ENCODE measurements at places on chromosomes 7 and 10. TPM values are rescaled to one million over a fixed set of nuclear protein-coding genes. Genes with fewer than 3 reads are reported as not detected.

GRCh38 chr10:120012131-120012400, 119.5 kb downstream of the SEC23IP start:
- no peaks in the 10 kb centered on the region for H3K27me3 ChIP-seq
- H3K4me1 ChIP-seq: no peaks in the 10 kb centered on the region
- H3K36me3 ChIP-seq: no peaks in the 10 kb centered on the region
- no peak overlapping the region for H3K4me3 ChIP-seq
- no peak for DNase-seq

DNA sequence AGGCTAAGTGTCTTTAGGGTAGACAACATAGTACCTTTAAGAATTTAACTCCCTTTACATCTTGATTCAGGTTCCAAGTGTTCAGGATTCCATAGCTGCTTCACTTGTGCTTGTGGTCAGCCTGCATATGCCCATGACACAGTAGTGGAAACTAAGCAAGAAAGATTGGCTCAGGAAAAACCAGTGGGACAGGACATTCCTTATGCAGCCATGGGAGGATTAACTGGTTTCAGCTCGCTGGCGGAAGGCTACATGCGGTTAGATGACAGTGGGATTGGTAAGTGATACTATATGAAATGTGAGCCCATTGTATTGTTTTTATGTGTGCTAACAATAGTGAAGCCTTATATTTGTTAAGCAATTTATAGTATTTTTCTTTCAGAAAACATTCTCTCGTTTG, 11.3 kb downstream of the FAM221A start:
- no peak overlapping the region for H3K27ac ChIP-seq
- no peaks in the 10 kb centered on the region for H3K4me1 ChIP-seq
- peaks cover 38% of the 10 kb centered on the region for H3K36me3 ChIP-seq
- H3K4me3 ChIP-seq: no peak overlapping the region
- DNase-seq: no peak
- no peaks in the 10 kb centered on the region for H3K27me3 ChIP-seq

- DNase-seq: no peak
- H3K4me3 ChIP-seq: no peak overlapping the region
- no peaks in the 10 kb centered on the region for H3K36me3 ChIP-seq
- no peaks in the 10 kb centered on the region for H3K4me1 ChIP-seq
These were observed 194.9 kb downstream of the KCNMA1 start for GRCh38 chr10:77442699-77443189.

GRCh38 chr7:47536661-47537611, 45.0 kb downstream of the TNS3 start:
- H3K4me1 ChIP-seq: peaks cover 41% of the 10 kb centered on the region
- peak; percentile 81 for DNase-seq
- no peak overlapping the region for H3K27ac ChIP-seq
- peak overlapping the region; percentile 63 for H3K4me3 ChIP-seq
- H3K36me3 ChIP-seq: no peaks in the 10 kb centered on the region
- peaks cover 28% of the 10 kb centered on the region for H3K27me3 ChIP-seq

GRCh38 chr10:116098411-116099022, 174.5 kb downstream of the GFRA1 start:
- no peak for DNase-seq
- no peaks in the 10 kb centered on the region for H3K27me3 ChIP-seq
- H3K4me1 ChIP-seq: no peaks in the 10 kb centered on the region
- no peak overlapping the region for H3K27ac ChIP-seq

GRCh38 chr7:32062150-32062549, 8.1 kb downstream of the PDE1C start:
- no peak overlapping the region for H3K27ac ChIP-seq
- no peak overlapping the region for H3K4me3 ChIP-seq
- peaks cover 16% of the 10 kb centered on the region for H3K27me3 ChIP-seq
- H3K4me1 ChIP-seq: peaks cover 22% of the 10 kb centered on the region
- H3K36me3 ChIP-seq: no peaks in the 10 kb centered on the region
- peak; percentile 87 for DNase-seq

GRCh38 chr7:41574377-41574776, 128.5 kb downstream of the INHBA start:
- H3K27ac ChIP-seq: no peak overlapping the region
- H3K27me3 ChIP-seq: no peaks in the 10 kb centered on the region
- H3K4me1 ChIP-seq: no peaks in the 10 kb centered on the region

DNA sequence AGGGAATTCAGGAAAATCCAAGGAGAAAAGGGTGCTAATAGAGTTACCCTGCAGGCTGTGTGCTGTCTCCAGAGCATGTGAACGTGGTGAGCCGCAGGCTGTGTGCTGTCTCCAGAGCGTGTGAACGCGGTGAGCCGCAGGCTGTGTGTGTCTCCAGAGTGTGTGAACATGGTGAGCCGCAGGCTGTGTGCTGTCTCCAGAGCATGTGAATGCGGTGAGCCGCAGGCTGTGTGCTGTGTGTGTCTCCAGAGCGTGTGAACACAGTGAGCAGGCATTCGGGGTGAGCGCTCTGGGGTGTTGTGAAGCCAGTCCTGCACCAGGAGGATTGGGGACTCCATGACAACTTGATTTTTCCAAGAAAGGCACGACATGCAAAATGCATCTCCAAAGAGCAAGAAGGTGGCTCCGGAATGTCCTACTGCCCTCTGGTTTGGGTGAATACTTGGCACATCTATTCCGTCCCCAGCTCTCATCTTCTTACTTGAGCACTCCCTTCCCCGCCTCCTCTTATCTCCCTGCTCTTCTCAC, 407.9 kb upstream of the SHH start:
- no peak for DNase-seq
- H3K27me3 ChIP-seq: no peaks in the 10 kb centered on the region
- no peak overlapping the region for H3K27ac ChIP-seq
- no peaks in the 10 kb centered on the region for H3K4me1 ChIP-seq

DNA sequence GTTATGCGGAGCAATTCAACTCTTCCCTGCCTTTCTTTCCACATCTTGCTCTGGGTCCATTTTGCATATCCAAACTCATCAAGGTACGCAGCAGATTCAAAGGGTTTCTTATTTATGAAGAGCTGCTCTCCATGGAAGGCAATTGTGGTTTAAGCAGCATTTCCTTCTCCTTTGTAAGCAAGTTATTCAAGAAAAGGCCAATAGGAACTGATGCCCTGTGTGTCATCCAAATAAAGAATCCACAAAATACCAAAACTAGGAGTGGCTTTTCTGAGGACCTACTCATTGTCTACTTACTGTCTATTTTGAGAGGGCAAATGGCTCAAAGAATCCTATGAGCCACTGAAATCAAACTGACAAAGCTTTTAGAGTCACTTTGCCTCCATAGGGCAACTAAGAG, 253.1 kb downstream of the PTEN start:
- H3K4me3 ChIP-seq: no peak overlapping the region
- no peak for DNase-seq
- no peak overlapping the region for H3K27ac ChIP-seq
- H3K36me3 ChIP-seq: no peaks in the 10 kb centered on the region
- peaks cover 26% of the 10 kb centered on the region for H3K4me1 ChIP-seq
- H3K27me3 ChIP-seq: no peaks in the 10 kb centered on the region

GRCh38 chr7:70582927-70583895, 548.7 kb upstream of the GALNT17 start:
- peak; percentile 72 for DNase-seq
- H3K4me3 ChIP-seq: no peak overlapping the region
- no peaks in the 10 kb centered on the region for H3K27me3 ChIP-seq
- H3K36me3 ChIP-seq: no peaks in the 10 kb centered on the region
- H3K27ac ChIP-seq: 0 out of 2 replicates have a peak overlapping the region, but pooled peaks have one; percentile 4

- H3K4me3 ChIP-seq: no peak overlapping the region
- H3K36me3 ChIP-seq: no peaks in the 10 kb centered on the region
- DNase-seq: no peak
- H3K27ac ChIP-seq: no peak overlapping the region
- no peaks in the 10 kb centered on the region for H3K4me1 ChIP-seq
These were observed 624.5 kb downstream of the LRMDA start for GRCh38 chr10:76055963-76056362.

GRCh38 chr7:45460379-45460778, 113.8 kb upstream of the ADCY1 start:
- H3K4me1 ChIP-seq: no peaks in the 10 kb centered on the region
- no peak overlapping the region for H3K27ac ChIP-seq
- H3K27me3 ChIP-seq: no peaks in the 10 kb centered on the region
- H3K36me3 ChIP-seq: no peaks in the 10 kb centered on the region
- no peak for DNase-seq

DNA sequence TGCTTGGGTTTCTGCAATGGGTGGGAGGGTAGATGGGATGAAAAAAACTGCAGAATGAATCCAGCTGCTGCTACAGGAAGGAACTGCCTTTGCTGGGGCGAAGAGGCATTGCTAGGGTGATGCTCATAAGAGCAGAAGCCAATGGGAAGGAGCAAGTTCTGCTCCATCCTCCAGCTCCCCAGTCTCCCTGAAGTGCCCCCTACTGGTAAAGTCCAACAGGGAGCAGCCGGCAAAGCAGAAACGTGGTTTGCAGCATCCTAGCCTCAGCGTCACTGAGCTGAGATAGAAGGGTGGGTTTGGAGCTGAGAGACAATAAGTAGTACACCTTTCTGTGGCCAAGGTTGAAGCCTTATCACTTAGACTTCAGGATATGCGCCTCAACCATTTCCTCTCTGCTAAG, 220.5 kb downstream of the CCSER2 start:
- peak; percentile 82 for DNase-seq
- H3K27ac ChIP-seq: no peak overlapping the region
- no peaks in the 10 kb centered on the region for H3K4me1 ChIP-seq
- no peak overlapping the region for H3K4me3 ChIP-seq

DNA sequence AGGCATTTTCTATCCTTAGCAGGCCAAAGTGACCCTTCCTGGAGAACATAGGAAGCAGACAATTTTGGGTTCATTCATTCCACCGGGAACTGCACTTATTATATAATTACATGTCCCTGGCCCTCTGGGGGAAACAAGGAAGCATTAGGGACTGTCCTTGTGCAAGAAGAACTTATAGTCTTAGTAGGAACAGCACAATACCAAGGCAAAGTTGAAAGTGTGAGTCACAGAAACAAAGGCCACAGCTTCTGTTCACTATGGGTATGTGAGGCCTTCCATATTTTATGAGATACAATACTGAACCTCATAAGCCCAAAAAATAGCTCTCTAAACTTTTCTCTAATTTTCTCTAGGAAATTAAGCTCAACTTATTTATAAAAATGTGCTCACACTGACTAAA, 18.4 kb upstream of the AKR1B10 start:
- H3K4me1 ChIP-seq: no peaks in the 10 kb centered on the region
- no peaks in the 10 kb centered on the region for H3K36me3 ChIP-seq
- no peak for DNase-seq
- H3K27me3 ChIP-seq: no peaks in the 10 kb centered on the region
- H3K27ac ChIP-seq: no peak overlapping the region

DNA sequence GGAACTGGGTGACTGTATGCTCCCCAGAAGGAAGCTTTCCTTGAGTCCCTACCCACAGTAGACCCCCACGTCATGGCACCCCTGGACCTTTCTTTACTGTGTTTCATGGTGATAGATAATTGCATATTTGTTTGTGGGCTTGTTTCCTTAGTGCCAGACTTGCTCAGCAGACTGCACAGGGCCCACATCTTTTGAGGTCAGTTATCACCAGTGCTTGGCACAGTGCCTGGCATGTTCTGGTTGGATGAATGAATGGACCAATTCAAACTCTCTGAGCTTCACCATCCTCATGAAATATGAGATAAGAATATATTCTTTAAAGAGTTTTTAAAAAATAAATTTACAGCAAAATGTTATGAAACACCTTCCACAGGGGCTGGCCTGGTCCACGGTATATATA, 78.4 kb upstream of the EMX2 start:
- H3K27ac ChIP-seq: no peak overlapping the region
- H3K4me3 ChIP-seq: no peak overlapping the region
- H3K36me3 ChIP-seq: no peaks in the 10 kb centered on the region
- no peaks in the 10 kb centered on the region for H3K4me1 ChIP-seq

- H3K4me1 ChIP-seq: peaks cover 8% of the 10 kb centered on the region
- DNase-seq: no peak
- H3K27me3 ChIP-seq: no peaks in the 10 kb centered on the region
- peaks cover 5% of the 10 kb centered on the region for H3K36me3 ChIP-seq
These were observed 1.8 kb upstream of the RSU1 start for GRCh38 chr10:16819026-16819425.

Gene TMEM229A
- 0.80 TPM for total RNA-seq

Gene OPN4
- total RNA-seq: not detected

Gene CNPY1
- total RNA-seq: 0.31 TPM
